ENCODE measurements at places on chromosomes 6 and 20.

DNA sequence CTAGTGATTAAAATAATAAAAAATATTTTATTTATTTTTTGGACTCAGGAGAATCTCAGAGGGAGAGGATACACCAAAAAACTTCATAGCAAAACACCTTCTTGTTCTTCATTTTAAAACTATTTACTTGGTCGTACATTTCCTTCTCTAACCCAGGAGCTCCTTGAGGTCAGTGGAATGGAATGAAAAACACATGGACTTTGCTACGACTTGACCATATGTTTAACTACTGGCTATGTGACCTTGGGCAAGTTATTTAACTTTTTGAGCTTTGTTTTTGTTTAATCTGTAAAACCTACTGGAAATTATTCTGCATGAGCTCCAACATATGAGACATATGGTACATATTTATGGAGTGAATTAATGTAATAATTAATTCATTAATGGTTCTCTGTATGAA, 1005.5 kb upstream of the CITED2 start:
- DNase-seq: no peak

DNA sequence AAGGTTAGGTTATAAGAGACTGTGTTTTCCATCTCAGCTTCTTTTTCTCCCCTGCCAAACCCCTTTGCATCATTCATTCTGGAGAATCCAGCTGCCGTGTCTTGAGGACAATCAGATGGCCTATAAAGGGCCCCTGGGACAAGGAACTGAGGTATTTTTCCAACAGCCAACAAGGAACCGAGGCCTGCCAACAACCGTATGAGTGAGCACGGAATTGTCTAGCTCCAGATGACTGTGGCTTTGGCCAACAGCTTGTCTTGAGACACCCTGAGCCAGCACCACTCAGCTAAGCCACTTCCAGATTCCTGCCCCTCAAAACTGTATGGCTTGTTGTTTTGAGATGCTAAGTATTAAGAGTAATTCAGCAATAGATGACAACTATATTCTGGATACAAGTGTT, 433.7 kb upstream of the HSF2 start:
- DNase-seq: no peak

GRCh38 chr6:106870824-106871717, 103.5 kb downstream of the CD24 start:
- no peak for DNase-seq

DNA sequence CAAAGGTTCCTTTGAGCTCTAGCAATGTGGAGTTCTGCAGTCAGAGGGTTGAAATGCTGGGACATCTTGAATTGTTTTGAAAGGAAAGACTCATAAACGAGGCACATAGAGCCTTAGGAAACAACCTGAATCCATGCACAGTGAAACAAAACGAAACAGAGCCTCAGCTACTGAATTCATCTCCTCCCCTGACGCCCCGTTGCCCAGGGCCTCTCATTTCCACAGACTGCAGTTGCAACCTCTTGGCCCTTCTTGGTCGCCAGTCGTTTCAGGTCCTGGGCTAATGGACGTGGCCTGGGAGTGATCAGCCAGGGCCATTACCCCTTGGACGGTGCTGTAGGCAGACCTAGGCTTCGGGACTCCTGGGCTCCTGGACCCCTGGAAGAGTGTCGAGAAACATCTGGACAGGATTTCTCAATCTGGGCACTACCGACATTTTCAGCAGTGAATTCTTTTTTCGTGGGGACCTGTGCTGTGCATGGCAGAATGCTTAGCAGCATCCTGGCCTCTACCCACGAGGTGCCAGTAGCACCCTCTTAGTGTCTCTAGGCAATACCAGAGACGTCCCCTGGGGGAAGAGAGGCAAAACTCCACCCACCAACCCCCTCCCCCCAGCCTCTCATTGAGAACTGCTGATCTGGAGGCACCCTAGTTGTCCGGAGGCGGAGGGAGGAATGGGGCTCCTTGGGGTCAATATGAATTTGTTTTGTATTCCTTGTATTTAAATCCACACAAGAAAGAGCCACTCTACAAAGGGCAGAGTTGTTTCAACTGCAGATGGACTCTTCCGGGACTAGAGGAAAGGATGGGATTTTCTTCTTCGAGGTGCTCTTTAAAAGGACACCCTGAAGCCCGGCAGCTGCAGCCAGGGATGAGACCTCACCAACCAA, 50.2 kb downstream of the TMEM242 start:
- DNase-seq: no peak

DNA sequence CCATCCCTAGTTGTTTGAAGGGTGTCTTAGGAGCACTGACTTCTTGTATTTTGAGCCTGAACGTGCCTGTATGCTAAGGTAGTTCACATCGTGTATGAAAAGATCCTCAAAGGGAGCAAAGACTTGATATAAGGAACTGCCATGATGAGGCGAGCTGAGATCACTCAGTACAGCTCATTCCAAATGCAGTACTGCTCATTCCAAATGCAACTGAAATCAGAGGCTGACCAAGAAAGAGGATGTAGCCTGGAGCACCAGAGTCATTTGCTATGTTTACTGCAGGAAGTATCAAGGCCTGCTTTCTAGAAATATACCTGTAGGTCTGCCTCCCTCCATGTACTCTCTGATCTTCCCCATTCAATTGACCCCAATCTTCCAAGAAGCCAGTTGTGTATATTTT, 832.2 kb downstream of the EYS start:
- no peak for DNase-seq

DNA sequence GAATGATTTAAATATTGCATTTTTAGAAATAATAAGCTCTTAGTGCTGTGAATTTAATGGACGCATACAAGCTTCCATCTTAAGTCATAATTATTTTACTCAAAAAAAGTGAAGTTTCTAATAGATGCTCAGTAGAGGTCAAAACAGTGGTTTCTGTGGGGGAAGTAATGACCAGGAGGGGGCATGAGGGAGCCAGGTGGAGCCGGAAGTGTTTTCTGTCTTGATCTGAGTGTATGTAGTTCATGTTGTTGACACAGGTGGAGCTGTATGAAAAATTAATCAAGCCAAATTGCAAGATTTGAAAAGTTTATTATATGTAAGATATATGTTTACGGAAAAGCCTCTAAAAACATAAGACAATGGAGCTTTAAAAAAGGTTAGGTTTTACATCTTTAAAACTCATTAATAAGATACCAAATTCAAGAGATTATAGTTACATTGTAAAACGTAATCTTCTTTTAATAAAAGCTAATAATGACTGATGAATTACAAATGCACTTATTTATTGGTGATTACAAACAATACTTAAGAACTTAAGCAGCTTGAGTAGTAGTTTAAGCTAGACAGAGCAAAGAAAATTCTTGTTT, 68.0 kb downstream of the PLAGL1 start:
- DNase-seq: peak; percentile 12

GRCh38 chr6:44113414-44113813, 13.8 kb downstream of the MRPL14 start:
- no peak for DNase-seq

GRCh38 chr6:24659561-24659960, 7.1 kb downstream of the TDP2 start:
- no peak for DNase-seq

- no peak for DNase-seq
Observed at GRCh38 chr6:154232013-154232910, 124.3 kb downstream of the IPCEF1 start.

GRCh38 chr6:5058254-5058653, 26.9 kb upstream of the PPP1R3G start:
- DNase-seq: no peak

DNA sequence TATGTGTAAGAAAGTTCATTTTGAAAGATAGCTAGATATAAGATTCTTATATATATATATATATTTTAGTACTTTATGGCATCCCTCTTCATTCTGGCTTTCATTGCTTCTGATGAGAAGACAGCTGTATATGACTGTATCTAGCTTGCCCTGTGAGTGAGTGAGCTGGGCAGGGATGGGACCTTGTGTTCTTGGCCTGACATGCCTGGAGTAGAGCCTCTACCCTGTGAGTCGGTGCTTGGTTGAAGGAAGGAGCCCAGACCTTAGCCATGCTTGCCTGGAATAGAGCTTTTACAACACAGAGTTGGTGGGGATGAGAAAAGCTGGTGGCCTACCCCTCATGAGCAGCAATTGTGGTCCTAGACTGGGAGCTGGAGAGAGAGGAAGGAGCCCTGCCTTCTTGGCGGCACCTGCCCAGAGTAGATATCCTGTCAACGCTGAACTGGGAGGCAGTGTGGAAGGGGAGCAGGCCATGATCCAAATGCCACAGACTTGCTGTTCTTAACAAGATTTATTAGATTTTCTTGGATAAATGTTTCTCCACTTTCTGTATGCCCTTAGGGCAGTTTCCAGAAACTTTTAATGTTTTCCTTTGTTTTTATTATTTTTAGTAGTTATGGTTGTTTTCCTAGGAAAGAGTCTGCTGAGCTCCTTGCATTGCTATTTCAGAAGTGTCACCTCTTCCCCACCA, 31.6 kb downstream of the FIG4 start:
- DNase-seq: no peak

- no peak for DNase-seq
Observed at GRCh38 chr20:1105599-1106194, 12.7 kb upstream of the PSMF1 start.

GRCh38 chr6:109091314-109092024, 3.2 kb downstream of the SESN1 start:
- DNase-seq: no peak

GRCh38 chr6:97705568-97705967, 422.6 kb upstream of the MMS22L start:
- no peak for DNase-seq

- no peak for DNase-seq
Observed at GRCh38 chr6:119314885-119315272, 34.7 kb downstream of the MAN1A1 start.

- no peak for DNase-seq
Observed at GRCh38 chr20:641516-641875, 11.5 kb downstream of the SRXN1 start.

- DNase-seq: no peak
Observed at GRCh38 chr6:145360865-145361264, 374.5 kb downstream of the EPM2A start.

DNA sequence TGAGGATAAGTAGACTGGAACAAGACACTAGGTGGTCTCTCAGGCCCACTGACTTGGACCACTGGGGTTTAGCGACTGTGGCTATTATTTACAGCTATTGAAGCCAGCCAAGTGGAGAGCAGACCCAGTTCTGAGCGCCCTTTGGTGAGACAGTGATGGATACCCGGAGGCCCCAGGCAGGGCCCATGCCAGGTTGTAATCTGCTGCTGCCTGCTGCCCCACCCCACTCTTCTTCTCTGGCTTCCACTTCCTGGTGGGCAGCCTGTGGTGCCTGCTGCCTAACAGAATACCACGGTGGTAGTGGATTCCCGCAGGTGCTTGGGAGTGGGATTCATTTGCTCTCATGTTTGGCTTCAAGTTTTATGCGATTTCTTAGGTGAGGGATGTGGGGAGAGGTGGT, 570 bp downstream of the RAB44 start:
- DNase-seq: no peak

DNA sequence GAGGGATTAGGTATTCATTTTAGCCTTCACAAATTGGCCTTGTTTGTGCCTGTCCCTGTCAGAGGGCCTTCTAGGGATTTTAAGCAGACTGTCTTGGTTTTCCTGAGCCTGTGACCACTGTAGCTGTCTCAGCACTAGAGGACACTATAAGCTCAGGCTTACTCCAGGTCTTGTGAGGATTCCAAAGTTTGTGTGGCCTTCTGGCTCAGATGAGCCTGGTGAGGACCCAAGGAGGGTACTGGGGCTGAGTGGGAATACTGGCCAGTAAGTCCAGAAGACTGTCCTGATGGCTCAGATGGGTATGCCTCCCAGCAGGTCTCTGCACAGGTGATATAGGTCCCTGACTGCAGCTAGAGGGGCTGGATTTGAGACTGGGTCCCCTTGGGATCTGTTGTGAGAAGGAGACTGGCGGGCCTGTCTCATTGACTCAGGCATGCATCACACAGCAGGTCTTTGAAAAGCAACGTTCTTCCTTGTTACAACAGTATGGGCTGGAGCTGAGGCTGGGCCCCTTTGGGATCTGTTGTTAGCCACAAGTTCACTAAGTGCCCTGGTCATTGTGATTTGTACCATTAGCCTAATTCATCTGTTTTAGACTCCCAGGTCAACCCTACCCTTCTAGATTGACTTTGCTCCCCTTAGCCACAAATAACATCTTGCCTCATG, 26.3 kb upstream of the TFB1M start:
- no peak for DNase-seq

GRCh38 chr6:163554663-163555062, 140.1 kb downstream of the QKI start:
- peak; percentile 10 for DNase-seq

- DNase-seq: no peak
Observed at GRCh38 chr6:85747666-85748065, 105.0 kb upstream of the SYNCRIP start.

GRCh38 chr6:148693882-148694484, 52.8 kb upstream of the UST start:
- no peak for DNase-seq

- no peak for DNase-seq
Observed at GRCh38 chr6:95973976-95974375, 41.8 kb upstream of the FUT9 start.

GRCh38 chr6:131293472-131293911, 158.2 kb downstream of the AKAP7 start:
- DNase-seq: no peak

DNA sequence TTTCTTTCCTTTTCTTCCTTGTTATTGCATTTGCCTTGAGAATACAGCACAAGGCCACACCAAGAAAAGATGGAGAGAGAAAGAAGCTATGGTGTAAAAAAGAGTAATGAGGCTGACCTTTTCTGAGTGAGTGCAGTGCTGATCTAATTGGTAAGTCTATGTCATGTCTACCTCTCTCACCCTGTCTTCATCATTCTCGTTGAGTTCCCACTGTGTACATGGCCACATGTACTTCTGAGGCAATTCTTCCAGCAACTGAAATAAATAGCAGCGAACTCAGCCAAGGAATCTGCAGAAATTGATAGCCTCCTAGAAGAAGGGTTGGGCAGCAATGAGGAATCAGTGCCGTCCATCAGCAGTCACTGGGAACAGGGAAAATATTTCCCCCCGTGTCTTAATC, 367.2 kb upstream of the SPTLC3 start:
- no peak for DNase-seq

DNA sequence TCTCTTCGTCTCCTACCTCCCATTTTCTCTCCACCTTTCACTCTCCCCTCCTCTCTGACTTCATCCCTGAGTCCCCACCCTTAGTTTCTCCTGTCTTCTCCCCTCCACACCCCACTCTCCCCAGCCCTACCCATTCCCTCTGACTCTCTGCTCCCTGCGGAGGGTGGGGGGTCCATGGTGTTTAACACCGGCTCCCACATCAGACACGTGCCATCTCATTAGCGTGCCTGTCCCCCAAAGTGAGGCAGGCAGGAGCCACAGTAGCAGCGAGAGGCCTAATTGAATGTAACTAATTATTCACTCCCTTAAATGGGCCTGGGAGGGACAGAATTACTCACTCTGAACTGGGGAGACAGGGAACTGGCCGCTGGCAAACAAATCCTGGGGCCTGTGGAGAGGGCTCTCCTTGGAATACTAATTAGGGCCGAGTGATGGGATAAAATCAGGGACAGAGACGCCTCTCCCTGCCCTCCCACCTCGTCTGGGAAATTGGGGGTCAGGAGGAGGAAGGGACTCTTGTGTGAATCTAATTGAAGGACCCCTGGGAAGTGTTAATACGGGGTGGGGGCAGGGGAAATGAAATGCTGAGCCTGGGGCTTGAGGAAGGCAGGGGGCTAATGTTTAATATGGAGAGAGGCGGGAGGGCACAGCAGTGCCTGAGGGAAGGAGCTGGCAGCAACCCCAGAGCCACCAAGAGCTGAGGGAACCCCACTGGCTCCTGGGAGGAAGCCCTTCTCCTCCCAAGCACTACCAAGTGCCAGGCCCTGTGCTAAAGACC, 17.9 kb downstream of the CD40 start:
- no peak for DNase-seq
